ENCODE measurements at places on chromosomes 4 and X.
A peak's percentile ranks its signal among the peaks of the same experiment; 100 is the strongest.

DNA sequence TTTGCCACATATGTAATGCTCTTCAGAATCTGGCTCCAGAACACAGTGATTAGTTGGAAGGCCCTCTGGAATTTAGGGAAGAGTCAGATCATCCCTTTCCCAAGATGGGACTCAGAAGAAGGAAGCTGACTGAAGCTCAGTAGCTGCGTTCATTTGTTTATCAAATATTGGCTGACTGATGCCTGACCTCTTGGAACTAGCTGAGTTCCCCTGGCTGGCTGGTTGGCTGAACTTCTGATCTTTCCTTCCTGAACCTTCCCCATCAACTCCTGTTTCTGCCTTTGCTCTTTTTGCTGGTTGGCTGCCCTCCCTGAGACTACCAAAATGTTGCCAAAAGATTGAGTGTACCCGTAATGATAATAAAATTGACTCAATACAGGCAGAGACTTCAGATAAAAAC is 866.5 kb upstream of the INTU start:
- no peak for DNase-seq

DNA sequence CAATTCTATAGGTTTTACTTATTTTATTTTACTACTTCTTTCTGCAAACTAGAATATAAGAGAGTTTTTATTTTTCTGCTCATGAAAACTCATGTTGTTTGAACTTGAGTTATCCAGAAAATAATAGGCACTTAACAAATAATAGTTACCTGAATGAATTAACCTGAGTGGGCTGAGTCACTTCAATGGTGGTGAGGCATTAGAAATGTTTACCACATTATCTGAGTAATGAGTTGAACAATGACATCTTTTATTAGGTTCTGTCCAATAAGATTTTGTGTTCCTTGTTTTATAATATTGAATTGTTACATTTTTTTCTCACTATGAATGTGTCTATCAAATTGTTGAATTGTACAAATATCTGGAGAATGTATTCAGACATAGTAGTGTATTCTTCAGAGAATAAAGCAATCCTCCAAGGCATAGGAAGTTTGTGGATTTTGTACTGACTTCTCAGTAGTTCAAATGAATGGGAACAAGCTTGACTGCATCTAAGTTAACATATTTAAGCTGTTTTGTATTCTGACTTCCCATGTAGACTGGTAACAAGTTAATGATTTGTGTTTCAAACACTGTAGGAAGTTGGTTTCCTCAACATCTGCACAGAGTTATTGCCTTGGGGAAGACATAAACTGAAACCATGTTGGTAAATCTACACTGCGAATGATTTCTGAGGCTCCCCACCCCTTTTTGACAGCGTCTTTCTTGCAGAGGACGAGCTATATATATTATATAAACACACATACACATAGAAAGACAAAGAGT is 1808.9 kb upstream of the TENM3 start:
- DNase-seq, result no peak

GRCh38 chr4:133565379-133565778 is 416.3 kb downstream of the PCDH10 start:
- no peak for DNase-seq

DNA sequence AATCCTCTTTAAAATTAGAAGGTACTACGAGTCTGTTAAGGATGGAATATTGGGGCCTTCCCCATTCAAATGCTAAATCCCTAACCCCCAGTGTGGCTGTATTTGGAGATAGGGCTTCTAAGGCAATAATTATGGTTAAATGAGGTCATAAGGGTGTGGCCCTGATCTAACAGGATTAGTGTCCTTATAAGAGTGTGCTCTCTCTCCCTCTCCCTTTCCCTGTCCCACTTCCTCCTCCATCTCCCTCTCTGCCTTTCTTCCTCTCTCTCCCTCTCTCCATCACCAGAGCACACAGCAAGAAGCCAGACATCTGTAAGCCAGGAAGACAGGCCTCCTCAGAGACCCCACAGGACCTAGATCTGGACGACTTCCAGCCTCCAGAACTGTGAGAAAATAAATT is 116.9 kb downstream of the COL25A1 start:
- no peak for DNase-seq

GRCh38 chrX:119251386-119251785 is 15.3 kb downstream of the PGRMC1 start:
- no peak for DNase-seq

DNA sequence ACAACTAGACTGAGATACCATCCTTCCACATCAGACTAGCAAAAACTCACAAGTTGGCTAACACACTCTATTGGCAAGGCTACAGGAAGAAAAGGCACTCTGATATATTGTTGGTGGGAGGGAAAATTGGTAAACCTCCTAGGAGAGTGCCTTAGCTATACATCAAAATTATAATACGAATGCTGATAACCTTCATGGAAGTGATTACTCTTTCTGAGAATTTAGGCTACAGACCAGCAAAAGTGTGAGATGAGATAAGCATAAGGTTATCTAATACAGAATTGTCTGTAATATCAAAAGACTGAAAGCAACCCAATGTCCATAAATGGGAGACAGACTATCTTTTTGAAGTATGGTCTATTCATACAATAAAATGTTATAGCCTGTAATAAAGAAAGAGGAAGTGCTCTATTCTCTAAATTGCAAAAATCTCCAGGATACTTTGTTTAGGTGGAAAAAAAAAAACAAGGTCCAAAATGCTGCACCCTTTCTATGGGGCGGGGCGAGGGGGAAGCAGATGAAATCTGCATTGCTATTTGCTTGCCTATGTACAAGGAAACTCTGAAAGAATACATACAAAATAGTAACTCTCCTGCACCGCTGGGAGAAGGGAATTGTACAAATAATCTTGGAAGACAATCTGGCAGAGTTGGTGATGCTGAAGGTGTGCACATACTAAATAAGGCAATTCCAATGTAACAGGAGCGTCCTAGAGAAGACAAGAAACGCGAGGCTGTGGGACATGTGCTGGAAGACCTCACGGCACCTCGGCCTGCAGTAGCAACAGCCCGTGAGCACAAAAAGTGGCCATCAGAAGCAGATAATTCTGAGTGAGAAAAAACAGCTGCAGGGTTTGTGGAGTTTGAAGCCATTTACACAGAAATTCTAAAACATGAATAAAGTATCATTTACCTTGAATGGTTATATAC is 109.7 kb downstream of the AFAP1 start:
- DNase-seq, result no peak

GRCh38 chr4:89242864-89243732 is 64.5 kb downstream of the GPRIN3 start:
- DNase-seq, result no peak

DNA sequence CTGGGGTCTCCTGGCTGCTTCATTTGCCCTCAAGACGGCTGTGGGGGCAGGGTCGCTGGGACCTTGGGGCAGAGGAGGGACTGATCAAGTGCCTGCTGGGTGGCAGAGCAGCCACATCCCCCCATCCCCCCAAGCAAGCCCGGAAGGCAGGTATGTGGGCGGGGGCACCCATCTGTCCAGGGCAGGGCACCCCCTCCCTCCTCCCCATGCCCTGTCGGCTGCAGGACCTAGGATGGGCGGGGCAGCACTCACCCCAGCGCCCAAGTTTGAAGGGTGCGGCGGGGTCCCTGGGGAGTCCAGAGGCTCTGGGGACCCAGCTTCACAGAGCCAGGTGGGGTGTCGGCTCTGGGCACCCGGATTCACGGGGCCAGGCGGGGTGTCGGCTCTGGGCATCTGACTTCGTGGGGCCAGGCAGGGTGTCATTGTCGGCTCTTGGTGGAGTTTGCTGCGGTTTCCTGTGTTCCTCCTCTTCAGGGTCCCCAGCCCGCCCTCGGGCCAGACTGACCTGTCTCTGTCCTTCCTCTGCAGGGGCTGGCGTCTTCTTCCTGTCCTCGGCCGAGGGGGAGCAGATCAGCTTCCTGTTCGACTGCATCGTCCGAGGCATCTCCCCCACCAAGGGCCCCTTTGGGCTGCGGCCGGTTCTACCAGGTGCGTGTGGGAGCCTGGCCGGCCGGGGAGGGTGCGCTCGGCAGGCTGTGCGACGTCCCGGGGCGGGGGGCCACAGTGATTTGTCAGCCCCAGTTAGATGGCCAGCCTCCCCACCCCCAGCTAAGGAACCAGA is 22.1 kb downstream of the DOK7 start:
- no peak for DNase-seq

DNA sequence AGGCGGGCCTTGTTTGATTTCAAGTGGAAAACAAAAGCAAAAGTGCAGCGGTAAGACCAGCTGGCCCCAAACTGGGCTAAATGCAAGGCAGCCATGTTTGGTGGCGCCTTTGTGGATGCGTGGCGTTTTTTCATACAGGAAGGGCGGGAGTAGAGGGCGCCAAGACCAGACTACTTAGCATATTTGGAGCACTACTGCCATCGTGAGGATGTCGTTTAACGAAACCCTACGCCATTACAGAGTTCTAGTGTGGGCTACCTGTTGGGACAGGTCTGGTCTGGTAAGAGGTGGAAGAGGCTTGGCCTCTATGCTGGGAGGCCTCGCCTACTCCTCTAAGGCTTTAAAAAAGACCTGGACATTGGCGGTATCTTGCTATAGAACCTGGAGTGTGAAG is 230.7 kb upstream of the STK26 start:
- peak; percentile 99 for DNase-seq

DNA sequence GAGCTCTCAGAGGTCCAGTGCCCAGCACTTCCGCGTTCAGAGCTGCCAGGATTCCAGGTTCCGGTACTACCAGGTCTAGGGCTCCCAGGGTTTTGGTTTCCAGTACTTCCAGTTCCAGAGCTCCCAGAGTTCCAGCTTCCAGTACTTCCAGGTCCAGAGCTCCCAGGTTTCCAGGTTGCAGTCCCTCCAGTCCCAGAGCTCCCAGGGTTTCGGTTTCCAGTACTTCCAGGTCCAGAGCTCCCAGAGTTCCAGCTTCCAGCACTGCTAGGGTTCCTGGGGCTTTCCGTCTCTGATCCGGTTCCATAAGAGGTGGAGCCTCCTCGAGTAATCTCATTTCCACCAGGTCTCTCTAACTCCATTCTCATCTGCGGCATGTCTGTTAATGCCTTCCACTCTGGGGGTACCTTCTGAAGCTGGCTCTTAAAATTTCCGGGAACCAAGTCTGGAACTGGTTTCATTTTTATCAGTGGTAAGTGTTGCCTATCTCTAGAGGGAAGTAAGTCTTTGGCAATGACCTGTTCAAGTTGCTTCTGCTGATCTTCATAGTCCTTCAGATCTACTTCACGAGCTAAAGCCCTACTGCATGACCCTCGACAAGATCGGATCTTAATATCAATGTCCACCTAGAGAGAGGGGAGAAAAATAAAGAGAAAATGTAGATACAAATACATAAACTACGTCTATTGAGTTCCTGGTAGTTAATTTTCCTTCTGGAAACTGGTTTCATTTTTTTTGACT is 4.1 kb downstream of the FGA start:
- no peak for DNase-seq

DNA sequence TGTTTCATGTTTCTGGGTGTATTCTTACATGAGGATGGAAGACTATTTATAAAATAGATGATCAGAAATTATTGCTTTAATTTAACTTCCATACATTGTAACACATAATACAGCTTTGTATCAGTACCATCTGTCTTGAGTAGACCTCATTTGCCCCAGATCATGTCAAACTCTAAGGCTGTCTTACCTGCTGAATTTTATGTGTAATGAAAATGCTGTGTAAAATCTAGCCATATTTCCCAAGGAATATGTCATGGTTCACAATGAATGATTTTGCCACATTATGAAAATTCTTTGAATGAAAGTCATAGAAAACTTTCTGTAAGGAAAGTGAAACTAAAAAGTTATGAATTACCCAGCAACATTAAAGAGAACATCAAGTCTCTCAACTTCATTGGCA is 7.4 kb downstream of the BDH2 start:
- DNase-seq, result no peak

- no peak for DNase-seq
Measured at GRCh38 chr4:187090401-187090800, 366.7 kb upstream of the FAT1 start.

DNA sequence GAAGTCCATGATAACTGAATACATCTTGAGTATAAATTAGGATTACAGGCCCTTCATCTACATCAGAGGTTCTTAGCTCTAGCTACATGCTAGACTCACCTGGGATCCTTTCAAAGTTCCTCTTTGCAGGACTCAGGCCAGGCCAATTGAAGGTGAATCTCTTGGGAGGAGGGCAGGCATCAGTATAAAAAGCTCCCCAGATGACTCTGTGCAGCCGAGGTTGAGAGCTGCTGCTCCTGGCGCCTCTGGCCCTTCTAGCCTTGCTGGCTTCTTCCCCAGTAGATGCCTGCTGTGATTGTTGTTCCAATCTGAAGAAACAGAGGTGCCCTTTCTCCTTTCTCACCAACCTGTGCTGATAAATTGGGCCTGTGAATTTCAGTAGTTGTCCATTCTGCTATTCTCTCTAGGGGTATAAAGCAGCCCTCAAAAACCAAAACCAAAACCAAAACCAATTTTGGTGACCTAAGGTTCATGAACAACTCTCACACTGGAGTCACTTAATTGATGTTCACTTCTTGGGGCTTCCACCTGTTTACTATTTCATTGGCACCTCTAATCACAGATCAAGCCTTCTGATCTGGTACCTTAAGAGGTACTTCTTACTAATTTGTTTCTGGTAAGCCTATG is 78.7 kb downstream of the SUPT20HL2 start:
- no peak for DNase-seq

- no peak for DNase-seq
Measured at GRCh38 chrX:118755633-118756032, 28.2 kb downstream of the IL13RA1 start.

GRCh38 chr4:1245481-1246051 is 3.4 kb downstream of the CTBP1 start:
- no peak for DNase-seq

- DNase-seq, result no peak
Measured at GRCh38 chrX:16196829-16197228, 29.5 kb downstream of the MAGEB17 start.

GRCh38 chrX:13996650-13997049 is 33.0 kb downstream of the GEMIN8 start:
- no peak for DNase-seq

DNA sequence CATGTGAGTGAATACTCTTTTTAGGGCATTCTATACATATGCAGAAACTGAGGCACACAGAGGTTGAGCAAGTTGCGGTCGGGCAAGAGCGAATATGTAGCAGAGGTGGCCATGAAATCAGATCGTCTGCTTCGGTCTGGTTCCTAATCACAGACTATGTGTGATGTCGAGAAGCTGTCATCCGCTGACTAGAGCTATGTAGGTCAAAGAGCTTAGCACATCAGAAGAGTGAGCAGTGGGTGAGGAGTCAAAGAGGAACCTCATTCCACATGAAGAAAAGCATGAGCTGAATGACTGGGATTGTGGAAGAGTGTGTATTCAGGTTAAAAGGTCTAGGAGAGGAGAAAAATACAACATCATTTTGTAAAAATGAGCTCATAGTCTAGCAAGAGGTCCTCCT is 19.0 kb downstream of the GAB3 start:
- DNase-seq, result no peak

GRCh38 chrX:105636667-105637066 is 185.7 kb upstream of the NRK start:
- DNase-seq, result no peak

- no peak for DNase-seq
Measured at GRCh38 chrX:19625612-19626011, 110.3 kb upstream of the MAP3K15 start.

DNA sequence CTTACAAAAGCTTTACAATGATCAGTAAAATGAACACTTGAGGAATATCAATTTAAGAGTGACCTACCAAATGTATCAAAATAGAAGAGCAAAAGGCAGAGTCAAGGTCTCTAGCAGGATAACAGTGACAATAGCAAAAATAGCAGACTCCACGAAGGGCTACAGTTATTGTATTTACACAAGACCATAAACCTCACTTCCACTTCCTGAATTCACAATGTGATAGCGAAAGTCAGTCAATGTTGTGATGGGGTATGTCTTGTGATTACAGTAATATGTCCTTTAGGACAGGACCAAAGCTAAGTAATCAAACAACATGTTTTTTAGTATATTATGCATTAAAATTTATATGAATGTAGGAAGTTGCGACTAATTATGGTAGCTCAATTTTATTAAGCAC is 139.6 kb downstream of the IQCM start:
- DNase-seq, result no peak
